ENCODE measurements at places on chromosomes 7 and 10.

DNA sequence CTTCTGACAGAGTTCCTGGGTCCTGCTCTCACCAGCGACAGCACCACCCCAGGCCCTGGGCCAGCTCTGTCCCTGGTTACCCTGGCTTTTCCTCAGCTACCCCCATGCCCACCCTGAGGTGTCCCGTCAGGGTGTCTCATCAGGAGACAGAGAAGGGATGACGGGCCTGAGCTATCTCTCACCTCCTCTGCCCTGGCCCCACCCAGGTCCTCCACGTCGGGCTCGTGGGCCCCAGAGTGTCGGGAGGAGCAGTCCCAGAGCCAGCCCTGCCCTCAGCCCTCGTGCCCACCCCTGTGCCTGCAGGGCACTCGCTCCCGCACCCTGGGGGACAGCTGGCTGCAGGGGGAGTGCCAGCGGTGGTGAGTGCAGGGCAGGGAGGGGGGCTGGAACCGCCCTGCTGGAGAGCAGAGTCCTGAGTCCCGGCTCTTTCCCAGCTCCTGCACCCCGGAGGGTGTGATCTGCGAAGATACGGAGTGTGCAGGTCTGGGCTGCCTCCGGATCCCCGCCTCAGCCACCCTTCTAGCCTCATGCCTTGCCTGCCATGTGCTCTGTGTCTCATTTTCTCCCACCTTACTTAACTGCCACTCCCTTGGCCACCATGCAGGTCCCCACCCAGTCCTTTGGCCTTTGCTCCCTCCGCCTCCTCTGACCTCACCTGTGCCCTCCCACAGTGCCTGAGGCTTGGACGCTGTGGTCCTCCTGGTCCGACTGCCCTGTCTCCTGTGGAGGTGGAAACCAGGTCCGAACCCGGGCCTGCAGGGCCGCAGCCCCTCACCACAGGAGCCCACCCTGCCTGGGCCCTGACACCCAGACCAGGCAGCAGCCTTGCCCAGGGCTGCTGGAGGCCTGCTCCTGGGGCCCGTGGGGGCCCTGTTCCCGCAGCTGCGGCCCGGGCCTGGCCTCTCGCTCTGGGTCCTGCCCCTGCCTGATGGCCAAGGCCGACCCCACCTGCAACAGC, 16.7 kb upstream of the ZNF862 start:
- no peak for DNase-seq

DNA sequence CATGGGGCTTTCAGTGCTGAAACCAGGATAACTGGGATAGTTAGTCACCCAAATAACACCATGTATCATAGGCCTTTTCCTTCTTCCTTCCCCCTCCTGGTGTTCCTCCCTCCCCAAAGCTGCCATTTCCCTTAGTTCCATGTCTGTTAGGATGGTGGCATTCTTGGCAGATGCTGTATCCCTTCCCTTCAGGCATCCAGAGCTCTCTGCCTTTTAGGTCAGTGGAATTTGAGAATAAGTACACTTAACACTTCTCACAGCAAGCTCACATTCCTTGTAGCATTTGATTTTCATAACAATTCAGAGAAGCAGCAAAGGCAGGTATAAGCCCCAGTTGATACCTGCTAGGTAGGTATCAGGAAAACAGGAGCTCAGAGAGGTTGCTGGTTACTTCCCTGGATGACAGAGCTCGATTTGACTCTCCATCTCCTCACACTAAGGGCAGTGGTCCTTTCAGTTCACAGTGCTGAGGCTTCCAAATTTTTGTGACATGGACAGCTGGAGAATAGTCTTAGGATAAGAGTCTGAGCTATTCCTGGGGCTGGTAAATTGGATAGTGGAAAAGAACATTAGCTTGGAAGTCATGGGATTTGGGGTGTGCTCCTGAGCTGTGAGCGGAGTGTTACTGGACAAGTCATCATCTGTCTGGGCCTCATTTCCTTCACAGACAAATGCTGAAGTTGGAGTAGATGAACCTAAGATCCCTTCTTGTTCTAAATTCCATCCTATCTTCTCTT, 108.7 kb upstream of the RHOBTB1 start:
- DNase-seq, result no peak

DNA sequence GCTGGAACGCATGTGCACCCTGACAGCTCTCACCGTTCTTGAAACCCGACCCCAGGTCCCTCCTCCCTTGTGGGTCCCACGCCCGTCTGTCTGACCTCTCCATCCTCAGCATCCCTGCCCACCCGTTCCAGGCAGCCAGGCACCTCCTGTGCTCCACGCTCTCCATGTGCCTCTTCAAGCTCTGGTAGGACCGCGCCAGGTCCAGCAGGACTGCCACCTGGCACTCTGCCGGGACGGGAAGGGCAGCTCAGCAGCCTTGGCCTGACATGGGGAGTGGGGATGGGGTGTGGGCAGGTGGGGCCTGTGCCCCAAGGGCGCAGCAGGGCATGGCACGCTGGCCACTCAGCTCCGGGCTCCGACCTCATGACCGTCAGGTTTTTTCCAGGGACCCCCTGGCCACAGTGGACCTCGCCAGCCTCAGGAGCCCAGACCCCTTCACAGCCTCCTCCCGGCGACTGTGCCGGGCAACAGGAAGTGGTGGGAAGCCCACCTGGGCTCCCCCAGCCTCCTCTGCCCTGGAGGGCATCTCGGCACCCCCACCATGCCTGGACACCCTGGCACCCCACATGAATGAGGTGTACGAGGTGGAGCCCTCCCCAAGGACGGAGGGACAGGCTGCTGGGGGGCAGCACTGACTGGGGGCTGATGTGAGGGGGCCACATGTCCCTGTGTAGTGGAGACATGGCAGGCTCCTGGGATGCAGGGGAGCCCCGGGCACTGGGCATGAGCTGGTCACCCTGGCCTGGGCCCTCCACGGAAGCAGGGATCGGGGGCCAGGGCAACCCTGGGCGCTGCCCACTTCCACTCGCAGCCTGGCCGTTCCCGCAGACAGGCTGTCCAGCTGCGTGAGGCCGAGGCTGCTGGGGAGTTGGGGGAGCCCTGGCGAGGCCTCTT, 25.1 kb upstream of the NKX6-2 start:
- no peak for DNase-seq

DNA sequence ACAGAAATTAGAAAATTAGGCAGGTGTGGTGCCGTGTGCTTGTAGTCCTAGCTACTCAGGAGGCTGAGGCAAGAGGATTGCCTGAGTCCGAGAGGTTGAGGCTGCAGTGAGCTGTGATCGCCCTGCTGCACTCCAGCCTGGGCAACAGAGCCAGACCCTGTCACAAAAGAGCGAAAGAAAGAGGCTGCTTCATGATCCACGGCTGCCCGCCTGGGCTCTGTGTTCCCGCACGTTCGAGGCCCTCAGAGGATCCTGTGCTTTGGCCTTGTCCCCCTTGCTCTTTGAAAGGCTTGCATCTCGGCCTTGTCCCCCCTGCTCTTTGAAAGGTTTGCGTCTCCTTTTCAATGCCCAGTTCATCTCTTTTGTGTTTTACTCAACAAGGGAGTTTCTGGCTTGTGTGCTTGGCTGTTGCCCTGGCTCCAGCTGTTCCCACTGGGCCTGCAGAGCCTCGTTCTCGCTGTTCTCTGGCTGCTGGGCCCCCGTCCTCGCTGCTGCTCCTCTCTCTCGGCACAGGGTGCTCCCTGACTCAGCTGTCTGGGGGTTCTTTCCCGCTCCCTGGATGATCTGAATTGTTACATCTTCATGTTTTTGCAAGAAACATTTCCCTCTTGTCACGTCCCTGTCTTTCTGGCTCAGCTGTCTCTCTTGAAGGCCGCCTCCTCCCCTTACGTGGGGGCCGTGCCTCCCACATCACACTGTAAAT, 45.1 kb upstream of the INPP5A start:
- DNase-seq, result no peak

DNA sequence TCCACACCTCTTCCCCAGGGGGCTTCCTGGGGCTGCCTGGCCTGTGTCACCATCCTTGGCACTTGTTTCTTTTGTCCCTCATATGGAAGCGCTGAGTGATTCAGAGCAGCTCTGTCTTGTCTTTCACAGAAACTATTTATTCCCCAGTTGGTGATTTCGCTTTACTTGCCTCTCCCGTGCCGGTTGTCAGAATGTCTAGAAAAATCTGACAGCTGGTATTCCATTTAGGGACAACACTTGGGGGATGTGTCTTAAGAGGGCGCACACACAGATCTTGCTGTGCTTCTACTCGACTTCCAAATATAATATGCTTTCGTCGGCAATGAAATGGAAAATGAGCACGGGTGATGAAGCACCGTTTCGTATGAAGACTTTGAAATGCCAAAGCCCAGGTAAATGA, 611.8 kb downstream of the CALN1 start:
- DNase-seq, result no peak

DNA sequence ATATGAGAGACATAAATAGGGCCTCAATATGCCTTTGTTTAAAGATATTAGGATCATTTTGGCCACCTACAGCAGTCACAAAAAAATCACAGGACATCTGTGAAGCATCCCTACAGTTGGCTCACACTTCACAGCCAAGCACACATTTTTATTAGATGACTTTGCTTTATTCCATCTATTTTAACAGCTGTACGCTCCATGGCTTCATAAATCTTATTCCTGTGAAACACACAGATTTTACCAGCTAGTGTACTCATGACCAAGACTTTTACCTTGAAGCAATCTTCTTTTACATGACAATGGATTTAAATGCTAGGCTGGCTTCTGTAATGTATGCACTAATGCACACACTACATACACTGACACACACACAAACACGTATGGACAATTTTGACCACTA, 254.8 kb upstream of the PITRM1 start:
- no peak for DNase-seq

DNA sequence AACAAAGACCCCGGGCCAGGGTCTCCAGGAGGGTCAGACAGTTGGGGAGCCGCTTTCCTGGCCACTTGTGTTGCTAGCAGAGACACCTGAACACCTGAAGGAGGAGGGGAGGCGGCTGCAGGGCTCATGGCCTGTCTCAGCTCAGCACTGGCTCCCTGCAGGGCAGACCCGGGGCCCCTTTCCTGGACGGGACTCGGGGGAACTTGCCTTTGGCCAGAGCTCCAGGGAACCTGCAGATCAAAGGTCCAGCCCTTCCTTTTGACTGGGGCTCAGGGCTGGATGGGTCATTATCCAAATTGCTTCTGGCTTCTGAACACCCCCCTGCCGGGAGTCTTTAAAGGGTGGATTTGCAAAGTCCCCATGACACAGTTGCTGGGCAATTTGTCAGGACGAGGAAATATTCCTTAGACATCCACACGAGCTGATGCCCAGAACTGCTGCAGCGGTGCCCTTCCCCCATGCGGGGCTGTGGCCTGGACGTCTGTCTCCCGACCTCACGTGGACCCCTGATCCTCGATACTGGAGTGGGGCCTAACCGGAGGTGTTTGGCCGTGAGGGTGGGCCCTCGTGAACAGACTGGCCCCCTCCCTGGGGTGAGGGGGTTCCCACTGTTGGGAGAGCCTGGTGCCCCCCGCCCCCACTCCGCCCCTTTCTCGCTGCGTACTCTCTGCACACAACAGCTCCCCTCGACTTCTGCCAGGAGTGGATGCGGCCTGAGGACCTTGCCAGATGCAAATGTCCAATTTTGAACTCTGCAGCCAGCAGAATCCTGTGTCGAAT, 194.3 kb downstream of the ELFN1 start:
- DNase-seq, result no peak

DNA sequence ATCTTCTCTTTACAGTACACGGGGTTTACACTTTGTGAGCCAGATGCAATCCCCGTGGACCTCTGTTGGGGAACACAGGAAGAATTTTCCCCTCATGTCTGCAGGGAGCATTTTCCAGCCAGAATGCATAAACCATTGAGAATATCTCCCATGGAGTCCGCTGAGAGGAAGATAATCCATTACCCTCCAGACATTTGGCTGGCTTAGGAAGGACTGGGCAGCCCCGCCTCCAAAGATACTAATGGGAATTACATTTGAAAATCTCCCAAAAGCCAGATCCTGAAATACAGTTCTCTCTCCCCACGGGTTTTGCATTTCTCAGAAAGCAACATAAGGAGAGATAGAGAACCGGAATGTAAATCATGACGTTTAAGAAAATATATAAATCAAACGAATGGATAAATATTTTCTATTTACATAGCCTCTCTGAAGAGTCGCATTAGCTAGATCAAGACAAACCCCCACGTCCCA, 53.5 kb downstream of the TRIL start:
- DNase-seq, result no peak

DNA sequence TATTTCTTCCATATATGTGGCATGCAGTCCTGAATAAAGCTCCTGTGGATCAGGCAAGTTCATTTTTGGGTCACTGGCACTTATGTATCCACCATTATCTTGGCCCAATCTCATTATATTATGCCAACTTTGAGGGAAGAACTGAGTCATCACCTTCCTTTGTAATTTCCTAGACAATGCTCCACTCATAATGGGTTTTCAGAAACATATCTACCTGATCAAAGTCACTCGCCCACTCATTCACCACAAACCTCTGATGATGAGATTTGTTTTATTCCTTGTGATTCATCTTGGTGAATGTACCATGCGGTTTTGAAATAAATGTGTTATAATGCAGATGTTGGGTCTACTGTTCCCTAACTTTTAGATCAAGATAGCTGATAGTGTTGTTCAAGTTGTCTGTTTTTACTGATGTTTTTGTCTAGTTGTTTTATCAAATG, 525.8 kb downstream of the KIF20B start:
- DNase-seq, result no peak

DNA sequence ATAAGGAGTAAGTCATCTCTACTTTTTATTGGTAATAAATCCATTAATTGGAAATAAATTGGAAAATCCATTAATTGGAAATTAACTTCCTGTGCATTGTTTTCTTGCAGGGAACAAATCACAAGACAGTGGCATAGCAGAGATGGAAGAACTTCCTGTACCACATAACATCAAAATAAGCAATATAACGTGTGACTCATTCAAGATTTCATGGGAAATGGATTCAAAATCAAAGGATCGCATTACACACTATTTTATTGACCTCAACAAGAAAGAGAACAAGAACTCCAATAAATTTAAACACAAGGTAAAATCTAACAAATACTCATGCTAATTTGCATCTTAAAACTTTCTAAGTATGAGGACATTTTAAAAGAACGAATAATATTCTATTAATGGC, 57.8 kb downstream of the PHYHIPL start:
- DNase-seq, result no peak

DNA sequence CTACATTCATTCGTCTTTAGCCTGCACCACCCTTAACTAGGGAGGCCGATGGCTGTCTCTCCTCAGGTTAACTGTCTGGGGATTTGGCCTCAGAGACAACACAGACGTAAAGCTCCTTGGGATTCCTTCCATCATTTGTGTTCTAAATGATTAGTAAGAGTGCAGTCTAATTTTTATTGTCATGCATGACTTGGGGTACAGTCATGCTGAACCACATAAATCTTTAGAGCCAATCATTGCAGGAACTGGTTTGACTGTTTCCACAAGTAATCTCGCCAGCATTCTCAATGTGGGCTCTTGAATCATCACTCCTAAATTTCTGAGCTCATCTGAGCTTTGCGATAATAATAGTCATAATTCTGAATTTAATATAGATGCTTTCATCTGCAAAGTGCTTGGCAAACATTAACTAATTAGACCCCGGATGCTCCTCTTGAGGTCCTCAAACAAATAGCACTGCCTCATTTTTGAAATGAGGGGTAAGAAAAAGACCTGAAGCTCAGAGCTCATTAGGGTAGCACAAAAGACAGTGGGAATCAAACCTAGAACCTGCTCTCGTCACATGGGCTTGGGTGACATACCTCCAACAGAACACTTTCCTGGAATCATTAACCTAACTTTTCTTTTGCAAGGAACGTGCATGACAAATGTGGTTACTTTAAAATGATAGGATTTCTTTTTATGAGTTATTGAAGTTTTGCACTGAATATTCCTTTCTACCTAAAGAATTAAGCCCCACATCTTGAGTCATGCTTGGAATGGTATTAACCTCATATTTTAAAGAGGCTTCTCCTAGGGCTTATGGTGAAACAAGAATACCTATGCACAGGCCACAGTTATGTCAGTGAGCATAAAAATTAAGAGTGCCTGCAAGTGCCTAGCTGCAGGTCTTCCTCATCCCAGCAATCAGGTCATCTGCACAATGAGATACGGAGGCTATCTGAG, 118.9 kb upstream of the NRP1 start:
- DNase-seq, result no peak
